Pons (tissue), 1 donor: ENCODE measurements at places on chromosomes 12 and 14.
A peak's percentile ranks its signal among the peaks of the same experiment; 100 is the strongest.

- no peak for DNase-seq
Measured at GRCh38 chr14:52355526-52355925, 41.4 kb downstream of the PTGER2 start.

DNA sequence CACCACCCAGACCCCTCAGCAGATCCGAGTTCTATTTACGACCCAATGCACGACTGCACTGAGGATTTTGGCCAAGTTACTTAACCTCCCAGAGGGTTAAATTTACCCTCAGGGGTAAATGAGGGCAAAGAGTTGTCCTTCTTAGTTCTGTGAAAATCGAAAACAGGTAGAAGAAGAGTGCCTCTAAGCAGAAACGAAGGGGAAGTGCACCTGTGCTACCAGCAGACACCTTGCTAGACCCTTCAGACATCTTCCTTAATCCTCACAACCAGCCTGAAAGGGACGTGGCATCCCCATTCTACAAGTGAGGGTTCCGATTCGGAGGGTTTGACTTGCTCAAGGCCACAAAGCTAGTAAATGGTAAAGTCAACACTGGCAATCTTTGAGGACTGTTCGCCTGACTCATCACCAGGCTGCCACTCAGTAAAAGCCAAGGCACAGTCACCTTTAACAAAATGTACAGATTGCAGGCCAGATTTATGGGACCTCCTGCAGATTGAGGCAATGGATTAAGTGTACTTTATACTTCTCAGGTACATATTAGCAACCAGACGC, 1.6 kb downstream of the GSG1 start:
- peak; percentile 49 for DNase-seq

DNA sequence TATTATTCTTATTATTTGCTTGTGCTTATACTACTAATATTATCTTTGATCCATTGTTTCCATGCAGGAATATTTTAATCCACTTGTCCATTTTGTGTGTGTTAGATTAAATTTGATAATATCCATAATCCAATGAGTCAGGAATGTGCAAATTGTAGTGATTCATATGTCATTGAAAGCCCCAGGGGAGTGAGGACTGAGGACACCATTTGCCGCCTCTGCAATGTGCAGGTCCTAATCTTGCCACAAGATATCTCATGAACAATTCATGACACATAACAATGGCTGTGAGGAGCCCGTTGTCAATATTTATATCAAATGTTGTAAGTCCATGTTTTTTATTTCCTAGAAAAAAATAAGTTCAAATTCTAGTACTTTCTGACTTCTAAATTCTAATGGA, 250.5 kb downstream of the ZFP36L1 start:
- no peak for DNase-seq

- DNase-seq: peak; percentile 75
Measured at GRCh38 chr14:20682127-20682434, 2.3 kb upstream of the RNASE4 start.

GRCh38 chr12:105524961-105525360, 194.5 kb downstream of the C12orf75 start:
- DNase-seq: no peak

GRCh38 chr12:14514946-14515345, 52.7 kb downstream of the PLBD1 start:
- DNase-seq: no peak

GRCh38 chr12:125125271-125125670, 60.0 kb downstream of the AACS start:
- no peak for DNase-seq

DNA sequence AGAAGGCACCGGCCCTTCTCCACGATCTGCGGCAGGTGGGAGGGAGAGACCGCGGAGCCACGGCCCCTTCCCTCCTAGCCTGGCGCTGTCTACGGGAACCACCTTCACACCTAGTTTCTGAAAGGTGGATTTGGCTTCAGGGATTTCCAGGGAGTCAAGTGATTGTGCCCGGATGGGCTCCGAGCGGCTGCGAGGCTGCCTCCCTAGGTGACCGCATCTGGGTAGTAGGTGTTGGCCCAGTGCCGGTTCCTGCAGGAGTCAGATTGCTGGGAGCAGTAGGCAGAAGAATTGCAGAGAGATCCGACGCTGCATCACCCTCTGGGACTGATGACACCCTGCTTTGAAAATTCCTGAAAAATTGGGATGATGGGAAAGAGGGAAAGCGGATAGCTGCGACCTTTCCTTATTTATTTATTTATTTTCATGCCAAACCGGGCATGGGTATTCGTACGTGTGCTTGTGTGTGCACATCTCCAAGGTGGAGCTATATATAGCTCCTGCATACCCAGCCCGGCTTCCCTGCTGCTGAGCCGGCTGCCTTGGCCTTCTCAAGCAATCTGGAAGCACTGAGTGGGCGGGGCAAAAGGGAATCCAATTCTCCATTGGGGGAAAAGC, 1.1 kb downstream of the CNTN1 start:
- DNase-seq: peak; percentile 53

- DNase-seq: no peak
Measured at GRCh38 chr14:96105926-96106441, 66.8 kb downstream of the C14orf132 start.

DNA sequence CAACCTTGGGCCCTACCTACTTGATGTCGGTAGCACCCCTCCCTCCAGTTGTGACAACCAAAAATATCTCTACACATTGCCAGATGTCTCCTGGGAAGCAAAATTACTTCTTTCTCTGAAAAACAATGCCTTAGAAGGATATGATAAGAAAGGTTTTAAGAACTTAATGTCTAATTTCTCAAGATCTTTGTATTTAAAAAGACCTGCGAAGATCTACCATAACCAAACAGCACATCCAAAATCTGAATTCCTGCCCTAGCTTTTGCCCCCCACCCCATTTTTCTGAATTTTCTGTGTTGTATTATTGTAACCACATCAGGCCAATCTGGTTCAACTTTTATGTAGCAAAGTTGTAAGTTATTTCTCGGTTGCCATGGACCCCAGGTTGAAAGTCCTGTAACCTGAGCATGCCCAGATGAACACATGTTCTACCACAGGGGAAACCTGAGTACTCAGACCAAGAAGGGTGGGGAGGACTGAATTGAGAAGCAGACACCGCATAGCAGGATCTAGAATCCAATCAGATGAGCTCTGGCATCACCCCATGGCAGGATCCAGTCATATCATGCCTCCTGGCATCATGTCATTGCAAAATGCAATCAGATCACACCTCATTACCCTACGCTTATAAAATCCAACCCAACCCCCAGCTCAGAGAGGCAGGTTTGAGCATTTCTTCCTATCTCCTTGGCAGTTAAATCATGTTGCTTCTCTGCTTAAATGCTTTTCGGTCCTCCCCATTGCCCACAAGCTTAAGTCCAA, 8.7 kb downstream of the TMEM253 start:
- DNase-seq: no peak

DNA sequence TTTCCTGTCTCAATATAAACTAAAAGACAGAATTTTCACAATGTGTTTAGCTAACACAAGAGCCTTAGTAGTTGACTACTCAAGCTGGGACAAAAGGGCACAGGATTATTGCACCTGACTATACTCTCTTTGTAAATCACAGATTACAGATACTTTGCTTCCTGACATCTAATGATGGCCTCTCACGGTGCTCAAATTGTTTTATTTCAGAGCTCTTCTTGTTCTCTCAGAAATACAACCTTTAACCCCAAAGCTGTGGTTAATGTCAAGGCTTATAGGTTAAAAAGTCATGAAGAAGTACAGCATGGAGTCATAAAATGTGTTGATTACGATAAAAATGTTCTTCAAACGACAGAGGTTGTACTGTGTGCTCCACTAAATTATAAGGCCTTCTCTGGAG, 89.9 kb upstream of the CPNE8 start:
- DNase-seq: no peak

DNA sequence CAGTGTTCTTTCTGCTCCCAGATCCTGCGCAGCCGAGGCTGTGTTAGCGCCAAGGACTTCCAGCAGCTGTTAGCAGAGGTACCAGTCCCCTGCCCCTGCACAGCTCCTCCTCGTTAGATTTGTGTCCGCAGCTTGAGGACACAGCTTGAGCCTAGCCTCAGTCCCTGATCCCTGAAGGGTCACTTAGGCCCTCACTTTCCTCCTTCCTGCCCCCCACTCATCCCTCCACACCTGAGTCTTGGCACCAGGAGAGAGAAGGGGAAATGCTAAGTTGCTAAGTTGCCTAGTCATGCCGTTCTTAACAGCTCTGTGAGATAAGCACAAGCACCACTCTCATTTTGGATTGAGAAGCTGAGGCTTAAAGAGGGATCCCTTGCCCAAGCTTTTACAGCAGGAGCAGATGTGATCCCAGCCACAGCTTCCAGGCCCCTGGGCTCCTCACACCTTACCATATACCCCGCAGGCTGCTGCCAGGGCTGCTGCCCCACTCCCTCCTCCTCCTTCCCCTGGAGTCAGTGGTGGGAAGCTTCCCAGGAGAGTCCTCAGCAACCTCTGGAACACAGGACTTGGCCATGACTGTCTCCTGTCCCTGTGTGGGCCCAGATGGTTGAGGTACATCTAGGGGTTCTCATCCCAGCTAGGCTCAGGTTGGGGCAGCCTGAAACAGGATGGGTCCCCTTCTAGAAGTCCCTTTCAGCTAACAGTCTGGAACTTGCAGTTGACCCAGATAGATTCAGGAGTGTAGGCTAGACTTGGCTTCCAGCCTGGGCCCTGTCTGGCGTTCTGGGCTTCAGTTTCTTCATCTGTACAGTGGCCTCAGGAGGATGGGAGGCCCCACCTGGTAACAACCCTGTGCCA, 975 bp downstream of the OGFOD2 start:
- no peak for DNase-seq

- no peak for DNase-seq
Measured at GRCh38 chr14:46819117-46819516, 167.5 kb upstream of the RPL10L start.

- DNase-seq: no peak
Measured at GRCh38 chr12:109627633-109628032, 54.0 kb downstream of the MVK start.

GRCh38 chr12:66423266-66423665, 121.0 kb downstream of the HELB start:
- peak; percentile 20 for DNase-seq

DNA sequence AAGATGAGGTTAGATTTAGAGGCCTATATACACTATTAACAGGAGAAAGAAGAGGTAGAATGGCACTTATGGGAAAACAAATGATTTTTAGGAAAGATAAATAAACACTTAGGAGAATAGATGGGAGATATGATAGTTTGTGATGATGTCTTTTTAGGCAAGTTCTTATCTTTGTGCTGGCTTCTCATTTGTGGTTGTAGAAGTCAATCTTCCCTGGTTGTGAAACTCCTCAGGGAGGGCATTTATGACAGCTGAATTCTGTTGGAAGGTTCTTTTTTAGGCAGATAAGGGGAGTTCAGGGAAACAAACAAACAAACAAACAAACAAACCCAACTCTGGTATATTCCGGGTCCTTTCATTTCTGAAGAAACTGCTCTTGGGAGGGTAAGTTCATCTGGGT, 311.8 kb downstream of the AEBP2 start:
- no peak for DNase-seq

DNA sequence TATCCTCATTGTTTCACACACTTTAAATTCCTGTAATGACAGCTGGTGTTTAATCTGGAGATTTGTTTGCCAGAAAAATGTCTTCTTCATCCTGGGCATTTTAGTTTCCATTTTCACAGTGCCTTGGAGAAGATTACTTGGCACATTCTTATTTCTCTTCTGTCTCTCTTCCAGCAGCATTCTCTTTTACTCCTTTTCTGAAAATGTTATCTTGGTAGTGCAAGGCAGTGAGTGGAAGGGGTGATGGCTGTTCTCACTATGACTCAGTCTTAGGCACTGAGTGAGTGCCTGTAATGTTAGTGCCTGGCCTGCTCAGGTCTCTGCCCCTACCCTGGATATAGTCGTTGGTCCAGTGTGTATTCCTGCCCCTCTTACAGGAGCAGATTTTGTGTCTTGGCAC, 13.1 kb downstream of the CLECL1 start:
- DNase-seq: no peak

DNA sequence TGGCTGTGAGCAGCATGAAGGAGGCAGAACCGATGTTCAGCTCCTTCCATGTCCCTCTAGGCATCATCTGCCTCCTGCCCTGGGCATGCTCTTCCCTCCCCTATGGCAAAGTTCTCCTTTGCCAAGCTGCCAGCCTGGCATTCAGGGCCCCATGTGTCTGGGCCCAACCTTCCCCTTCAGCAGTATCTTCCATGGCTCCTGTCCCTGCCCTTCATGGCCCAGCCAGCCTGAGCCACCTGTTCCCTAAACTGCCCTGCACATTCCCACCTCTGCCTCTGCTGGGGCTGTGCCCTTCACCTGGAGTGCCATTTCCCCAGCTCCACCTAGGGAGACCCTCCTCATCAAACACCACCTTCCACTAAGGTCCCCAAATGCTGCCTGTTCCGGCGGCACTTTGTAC, 74.0 kb upstream of the TCL1A start:
- no peak for DNase-seq

GRCh38 chr14:101843665-101844064, 82.2 kb downstream of the PPP2R5C start:
- DNase-seq: peak; percentile 42

DNA sequence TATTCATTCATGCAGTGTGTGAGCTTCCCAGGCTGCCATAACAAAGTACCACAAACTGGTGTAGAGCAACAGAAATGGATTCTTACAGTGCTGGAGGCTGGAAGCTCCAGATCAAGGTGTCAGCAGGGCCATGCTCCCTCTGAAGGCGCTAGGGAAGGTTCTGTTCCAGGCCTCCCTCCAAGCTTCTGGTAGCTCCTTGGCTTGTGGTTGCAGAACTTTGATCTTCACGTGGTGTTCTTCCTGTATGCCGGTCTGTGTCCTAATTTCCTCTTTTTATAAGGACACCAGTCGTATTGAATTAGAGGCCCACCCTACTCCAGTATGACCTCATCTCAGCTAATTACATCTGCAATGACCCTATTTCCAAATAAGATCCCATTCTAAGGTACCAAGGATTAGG, 3.1 kb downstream of the OTUB2 start:
- no peak for DNase-seq

GRCh38 chr12:38555620-38556591, 239.3 kb downstream of the ALG10B start:
- DNase-seq: no peak

GRCh38 chr12:116262741-116263140, 14.8 kb downstream of the MED13L start:
- no peak for DNase-seq

GRCh38 chr12:107759410-107759809, 1.5 kb downstream of the PRDM4 start:
- no peak for DNase-seq

DNA sequence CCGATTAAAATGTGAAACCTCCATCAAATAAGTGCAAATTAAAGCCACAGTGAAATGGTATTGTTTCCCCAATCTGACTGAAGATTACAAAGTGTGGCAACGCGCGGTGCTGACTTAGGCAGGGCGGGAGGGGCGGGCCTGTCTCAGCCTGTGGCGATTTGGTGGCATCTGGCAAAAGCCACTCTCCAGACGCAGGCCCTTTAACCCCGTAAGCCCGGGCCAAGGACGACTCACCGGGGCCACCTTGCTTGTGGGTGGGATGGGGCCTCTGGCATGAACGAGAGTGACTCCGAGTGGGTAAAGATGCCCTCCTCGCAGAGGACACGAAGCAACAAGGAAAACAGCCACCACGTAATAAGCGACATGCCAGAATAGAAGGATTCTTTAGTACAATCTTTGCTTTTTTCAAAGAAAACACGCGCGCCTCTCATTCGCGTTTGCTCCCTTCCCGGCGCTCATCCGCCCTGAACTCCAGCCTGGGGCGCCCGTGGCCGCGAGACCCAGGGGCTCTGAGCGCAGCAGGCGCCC, 815 bp downstream of the DEGS2 start:
- DNase-seq: no peak
